ENCODE measurements at places on chromosomes 5 and 9.

DNA sequence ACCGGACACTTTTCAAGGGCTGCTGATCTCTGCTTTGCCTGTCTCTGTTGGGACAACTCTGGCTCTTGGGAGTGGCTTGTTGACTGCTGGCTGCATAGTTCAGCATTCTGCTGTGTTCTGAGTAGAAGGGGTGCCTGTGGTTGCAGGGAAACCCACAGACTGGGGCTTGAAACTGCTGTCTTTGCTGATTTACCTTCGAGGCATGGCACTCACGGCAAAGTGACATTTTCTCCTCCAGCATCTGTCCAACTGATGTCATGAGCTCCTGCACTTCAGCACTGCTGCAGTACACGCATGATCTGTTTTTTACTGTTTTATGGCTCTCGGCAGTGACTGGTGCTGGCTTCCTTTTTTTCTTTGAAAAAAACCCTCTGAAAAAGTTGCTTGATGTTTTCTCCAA, 69.2 kb downstream of the SPATA31D1 start:
- DNase-seq: no peak

DNA sequence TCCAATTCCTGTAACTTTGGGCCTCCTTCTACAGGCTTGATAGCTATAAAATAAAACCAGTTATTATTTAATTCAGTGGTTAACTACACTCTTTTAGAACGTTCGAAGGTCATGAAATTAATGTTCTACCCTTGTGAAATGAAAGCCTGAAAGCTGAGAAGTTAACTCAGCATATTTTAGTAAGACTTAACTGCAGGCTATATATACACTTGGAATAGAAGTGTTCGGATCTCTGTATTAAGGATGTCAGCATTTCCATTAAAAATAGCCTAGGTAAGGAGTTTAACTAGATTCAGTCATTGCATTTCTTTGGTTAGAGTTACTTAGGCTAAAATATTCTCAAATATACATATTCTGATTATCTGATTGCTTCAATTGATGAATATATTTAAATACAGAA, 229.2 kb downstream of the MRPS30 start:
- DNase-seq: no peak

DNA sequence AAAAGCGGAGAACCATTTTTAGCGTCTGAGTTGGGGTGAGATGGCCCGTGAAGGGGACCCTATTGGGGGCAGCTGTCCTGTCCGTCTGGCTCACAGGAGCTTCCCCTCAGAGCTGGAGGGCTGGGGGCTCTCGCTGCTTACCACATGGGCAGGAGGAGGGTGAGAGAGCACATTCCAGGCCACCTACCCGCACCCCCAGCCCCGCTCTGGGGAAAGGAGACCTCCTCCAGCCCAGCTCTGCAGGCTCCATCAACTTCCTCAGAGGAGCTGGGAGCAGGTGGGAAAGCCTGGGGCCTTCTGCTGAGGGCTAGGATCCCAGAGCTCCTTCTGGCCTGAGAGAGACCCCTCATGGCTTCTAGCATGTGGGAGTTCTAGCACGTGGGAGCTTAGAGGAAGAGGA, 27.1 kb upstream of the SPTLC1 start:
- DNase-seq: no peak

DNA sequence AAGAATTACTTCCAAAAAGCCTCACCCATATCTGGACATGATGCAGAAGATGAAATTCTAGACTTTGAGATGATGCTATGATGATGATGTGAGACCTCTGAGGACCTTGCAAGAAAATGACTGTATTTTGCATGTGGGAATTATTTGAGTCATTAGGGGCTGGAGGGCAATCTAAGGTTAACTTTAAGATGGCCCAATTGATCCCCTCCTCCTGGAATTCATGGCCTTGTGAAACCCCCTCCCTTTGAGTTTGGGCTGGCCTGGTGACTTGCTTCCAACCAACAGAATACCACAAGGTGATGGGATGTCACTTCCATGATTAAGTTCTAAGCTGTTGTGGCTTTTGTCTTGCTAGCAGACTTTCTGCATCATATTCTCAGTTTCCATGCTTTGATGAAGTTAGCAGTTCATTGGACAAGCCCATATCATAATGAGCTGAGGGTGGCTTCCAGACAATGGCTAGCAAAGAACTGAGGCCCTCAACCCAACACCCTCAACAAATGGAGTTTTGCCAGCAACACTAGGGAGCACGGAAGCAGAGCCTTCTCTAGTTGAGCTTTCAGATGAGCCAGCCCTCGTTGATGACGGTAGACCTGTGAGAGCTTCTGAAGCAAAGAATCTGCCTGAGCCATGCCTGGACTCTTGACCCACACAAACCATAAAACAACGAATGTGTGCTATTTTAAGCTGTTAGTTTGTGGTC, 7.4 kb upstream of the AMACR start:
- no peak for DNase-seq

- no peak for DNase-seq
Observed at GRCh38 chr9:137456061-137456863, 2.9 kb downstream of the NSMF start.

GRCh38 chr5:9720361-9720760, 90.2 kb upstream of the TAS2R1 start:
- DNase-seq: no peak

- DNase-seq: no peak
Observed at GRCh38 chr5:90613459-90613858, 54.9 kb downstream of the ADGRV1 start.

- no peak for DNase-seq
Observed at GRCh38 chr5:39091940-39092580, 17.9 kb upstream of the RICTOR start.

DNA sequence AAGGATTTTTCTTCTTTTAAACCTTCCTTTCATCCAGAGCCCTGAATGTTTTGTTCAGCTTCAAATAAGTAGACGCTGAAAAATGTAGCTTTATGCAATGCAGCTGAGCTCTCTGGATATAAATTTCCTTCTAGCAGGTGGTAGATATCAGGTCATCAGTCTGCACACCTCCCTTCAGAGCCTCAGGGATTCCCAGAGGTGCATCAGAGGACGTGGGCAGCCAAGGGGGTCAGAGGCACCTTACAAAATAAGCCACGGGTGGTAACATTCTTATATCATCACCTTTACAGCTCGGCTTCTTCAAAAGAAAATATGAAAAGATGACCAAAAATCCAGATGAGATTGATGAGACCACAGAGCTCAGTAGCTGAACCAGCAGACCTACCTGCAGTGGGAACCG, 19.3 kb downstream of the MOCS2 start:
- no peak for DNase-seq

- no peak for DNase-seq
Observed at GRCh38 chr9:27206041-27206440, 90.9 kb downstream of the EQTN start.

DNA sequence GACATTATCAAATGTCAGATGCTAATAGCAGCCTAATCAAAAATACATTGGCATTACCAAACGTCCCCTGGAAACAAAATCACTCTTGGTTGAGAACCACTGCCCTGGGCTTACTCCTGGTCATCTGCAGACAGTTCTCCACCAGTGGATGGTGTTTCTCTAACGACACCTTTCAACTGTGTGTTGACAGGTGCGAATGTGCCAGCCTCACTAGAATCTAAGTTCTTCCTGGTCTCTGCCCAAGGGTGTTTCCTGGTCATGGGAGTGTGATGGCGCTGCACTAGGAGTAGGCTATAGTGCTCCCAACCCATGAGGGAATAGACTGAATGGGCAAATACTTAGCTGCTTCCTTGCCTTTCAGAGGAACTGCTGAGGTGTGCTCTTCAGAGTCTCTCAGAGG, 105.9 kb downstream of the MRPS27 start:
- DNase-seq: no peak

DNA sequence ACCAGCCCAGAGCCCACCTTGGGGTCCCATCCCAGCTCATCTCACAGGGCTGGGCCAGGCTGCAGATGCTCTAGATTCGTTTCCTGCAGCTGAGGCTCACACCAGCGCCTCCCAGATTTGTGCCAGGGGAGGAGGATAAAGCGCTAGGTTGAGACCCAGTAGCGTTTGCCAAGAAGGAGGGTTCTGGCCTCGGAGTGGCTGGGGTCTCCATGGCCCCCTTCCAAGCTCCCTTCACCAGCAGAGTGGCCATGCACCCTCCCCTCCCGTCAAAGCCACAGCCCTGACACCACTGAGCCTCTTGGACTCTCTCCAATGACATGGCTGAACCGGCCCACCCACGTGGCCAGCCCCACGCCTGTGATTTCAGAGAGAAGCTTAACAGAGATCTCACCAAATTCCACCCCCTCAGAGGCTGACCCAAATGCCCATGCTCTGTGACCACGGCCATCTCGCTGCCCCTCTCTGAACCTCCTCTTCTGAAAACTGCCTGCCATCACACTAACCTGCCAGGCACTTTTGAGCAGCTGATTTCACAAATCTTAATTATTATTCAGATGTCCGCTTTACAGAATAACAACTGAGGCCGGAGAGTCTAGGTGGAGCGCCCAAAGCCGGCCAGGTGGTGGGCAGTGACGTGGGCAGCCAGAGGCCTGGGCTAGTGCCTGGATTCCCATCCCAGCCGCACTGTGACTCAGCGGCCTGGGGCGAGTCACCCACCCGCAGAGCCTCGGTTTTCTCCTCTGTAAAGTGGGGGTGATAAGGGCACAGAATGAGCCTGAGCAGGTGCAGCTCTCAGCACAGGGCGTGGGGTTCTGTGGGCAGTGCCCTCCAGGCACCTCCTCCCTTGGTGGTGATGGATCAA, 155.7 kb downstream of the C9orf50 start:
- DNase-seq: no peak

DNA sequence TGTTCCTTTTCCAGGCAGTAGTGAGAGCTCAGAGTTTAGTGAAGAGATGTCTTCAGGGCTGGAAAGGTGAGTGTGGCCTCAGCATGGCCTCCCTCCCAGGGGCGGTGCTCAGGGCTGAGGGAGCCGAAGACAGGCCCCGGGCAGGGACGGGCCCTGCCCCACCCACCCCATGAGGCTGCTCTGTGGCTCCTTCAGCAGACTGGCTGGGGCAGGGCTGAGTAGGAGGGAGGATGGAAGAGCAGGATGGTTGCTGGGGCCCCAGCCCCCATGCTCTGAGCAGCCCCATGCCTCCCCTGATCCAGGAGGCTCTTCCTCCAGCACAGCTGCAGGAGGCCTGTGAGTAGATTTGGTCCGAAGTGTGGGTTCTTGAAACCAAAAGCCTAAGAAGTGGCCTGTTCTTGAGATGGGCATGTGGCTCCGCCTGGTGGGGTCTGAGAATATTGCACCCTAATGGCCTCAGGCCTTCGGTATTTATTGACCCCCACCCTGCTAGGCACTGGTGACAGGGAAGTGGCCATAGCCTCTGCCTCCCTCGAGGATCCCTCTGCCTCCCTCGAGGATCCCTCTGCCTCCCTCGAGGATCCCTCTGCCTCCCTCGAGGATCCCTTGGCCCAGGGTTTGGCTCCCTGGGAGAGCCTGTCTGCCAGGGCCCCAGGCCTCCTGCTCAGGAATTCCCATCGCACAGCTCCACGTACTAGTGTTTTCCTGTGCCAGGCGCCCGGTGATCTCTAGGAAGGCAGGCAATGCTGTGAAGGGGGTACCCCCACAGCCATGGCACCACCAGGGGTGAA, 65.4 kb upstream of the GARNL3 start:
- no peak for DNase-seq

GRCh38 chr5:151589878-151590570, 1.1 kb downstream of the FAT2 start:
- no peak for DNase-seq

DNA sequence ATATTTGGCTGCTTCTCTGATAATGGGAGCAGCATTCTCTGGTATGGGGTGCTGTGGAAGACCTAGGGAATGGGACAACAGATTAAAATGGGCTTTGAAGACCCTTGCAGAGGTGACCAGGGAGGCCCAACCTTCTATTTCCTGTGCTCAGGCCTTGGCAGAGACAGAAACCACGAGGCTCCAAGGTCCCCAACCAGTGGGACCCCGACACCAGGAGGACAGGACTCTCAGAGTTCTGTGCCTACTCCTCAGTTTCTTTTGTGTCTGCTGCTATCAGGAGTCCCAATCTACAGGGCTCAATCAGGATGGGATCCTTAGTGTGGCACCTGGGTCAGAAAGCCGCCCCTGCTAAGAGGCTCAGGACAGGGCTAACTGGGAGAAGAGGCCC, 29.3 kb downstream of the CSF2 start:
- DNase-seq: no peak

DNA sequence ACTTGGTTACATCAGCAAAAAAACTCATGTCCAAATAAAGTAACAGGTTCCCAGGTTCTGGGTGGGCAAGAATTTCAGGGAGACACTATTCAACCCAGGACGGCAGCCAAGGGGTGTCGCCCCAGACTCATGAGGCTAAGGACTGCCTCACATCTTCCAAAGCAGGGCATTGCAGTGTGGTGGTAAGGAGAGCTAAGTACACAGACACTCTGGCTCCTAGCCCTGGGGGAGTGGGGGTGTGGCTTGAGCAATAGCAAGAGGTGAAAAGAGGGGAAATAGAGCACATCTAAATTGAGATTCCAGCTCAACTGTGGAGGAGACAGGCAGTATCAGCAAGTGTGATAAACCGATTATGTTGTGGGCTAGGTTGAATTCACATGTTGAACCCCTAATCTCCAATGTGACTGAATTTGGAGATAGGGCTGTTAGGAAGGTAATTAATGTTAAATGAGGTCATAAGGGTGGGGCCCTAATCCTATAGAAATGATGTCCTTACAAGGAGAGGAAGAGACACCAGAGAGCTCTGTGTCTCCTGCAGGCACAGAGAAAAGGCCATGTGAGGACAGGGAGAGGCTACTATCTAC, 49.9 kb upstream of the MARCHF11 start:
- no peak for DNase-seq

GRCh38 chr5:115271295-115272050, 8.8 kb upstream of the PGGT1B start:
- DNase-seq: no peak
